ENCODE measurements at places on chromosomes 1 and 21. TPM values are rescaled to one million over a fixed set of nuclear protein-coding genes. Genes with fewer than 3 reads are reported as not detected.

RBP7 gene
- total RNA-seq = 31.9 TPM

GJA5 gene
- 4.7 TPM for total RNA-seq

F13B gene
- total RNA-seq = not detected

SLFNL1 gene
- 0.37 TPM for total RNA-seq

DNA sequence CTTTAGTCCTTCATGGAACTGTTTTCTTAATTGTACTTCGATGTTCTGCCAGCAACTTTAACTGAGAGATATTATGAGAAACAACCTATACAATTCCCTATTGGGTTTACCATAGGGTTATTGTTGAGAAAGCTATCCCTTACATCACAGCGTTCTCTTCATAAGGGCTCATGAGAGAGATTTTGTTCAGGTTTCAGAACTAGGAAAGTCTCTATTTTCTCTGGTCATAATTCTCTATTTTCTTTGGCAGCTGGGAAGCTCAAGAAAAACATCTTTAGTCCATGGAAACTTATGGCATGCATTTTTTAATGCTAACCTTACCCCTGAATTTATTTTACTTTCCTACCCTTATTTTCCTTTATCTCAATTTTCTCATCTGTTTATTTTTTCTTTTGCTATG lies 38.2 kb downstream of the NMNAT2 start:
- no peak for DNase-seq

- no peak for DNase-seq
These were observed 49.2 kb downstream of the VANGL1 start for GRCh38 chr1:115690972-115691371.

DNA sequence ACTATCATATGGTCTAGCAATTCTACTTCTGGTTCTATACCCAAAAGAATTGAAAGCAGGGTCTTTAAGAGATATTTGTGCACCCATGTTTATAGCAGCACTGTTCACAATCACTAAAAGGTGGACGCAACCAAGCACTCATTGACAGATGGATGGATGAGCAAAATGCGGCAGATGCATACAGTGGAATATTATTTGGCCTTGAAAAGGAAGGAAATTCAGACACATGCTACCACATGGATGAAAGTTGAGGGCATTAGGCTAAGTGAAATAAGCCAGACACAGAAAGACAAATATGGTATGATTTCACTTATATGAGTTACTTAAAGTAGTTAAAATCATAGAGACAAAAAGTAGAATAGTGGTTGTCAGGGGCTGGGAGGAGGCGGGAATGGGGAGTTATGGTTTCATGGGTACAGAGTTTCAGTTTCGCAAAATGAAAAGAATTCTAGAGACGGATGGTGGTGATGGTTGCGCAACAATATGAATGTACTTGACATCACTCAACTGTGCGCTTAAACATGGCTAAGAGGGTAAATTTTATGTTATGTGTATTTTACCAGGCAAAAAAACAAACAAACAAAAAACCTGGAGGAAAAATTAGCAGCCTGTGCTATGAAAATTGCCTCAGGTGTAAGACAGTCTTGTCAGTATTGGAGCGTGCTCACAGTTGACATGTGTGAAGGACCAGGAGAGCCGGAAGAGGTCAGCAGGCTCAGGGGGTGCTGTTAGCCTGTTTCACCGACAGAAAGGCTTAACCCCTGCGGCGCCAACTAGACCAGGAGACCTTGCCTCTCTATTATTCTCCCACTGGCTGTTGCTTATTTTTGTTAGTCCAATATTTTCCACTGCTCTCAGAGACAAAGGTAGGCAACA lies 26.5 kb downstream of the CD247 start:
- DNase-seq = no peak

- no peak for DNase-seq
These were observed 540.9 kb downstream of the LMO4 start for GRCh38 chr1:87869567-87869966.

All from left ventricle myocardium superior (tissue), 1 donor.